ENCODE measurements at places on chromosomes 5 and 9. TPM values are rescaled to one million over a fixed set of nuclear protein-coding genes. Genes with fewer than 3 reads are reported as not detected.

ANP32B gene
- total RNA-seq = 9.3 TPM

GHR gene
- total RNA-seq = 1.8 TPM

PCDHGA12 gene
- total RNA-seq = 2.9 TPM

PTGR1 gene
- total RNA-seq = 71.1 TPM

PCDHB2 gene
- total RNA-seq = not detected

CCDC69 gene
- 25.2 TPM for total RNA-seq

MEIKIN gene
- total RNA-seq = not detected

PRELID1 gene
- total RNA-seq = 73.1 TPM

UAP1L1 gene
- total RNA-seq = 13.8 TPM
